ENCODE measurements at places on chromosomes 2 and 18. TPM values are rescaled to one million over a fixed set of nuclear protein-coding genes. Genes with fewer than 3 reads are reported as not detected.

DNA sequence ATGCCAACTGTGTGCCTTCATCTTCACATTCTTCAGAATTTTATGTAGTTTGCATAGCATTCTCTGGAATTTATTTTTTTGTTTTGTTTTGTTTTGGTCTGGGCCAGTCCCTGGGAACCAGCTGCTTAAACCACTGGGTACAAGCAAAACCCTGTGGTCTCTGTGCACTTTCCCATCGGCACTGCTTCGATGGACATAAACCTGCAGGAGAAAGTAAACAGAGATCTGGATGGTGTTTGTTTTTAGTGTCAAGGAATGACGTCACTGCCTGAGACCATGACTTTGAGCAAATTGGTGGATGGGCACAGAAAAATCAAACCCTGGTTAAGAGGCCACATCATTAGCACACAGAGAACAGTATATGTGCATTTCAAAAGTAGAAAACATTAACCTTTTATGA, 64.7 kb upstream of the RASGRP3 start:
- DNase-seq: peak; percentile 62

Gene GPC1
- total RNA-seq: 218 TPM

DNA sequence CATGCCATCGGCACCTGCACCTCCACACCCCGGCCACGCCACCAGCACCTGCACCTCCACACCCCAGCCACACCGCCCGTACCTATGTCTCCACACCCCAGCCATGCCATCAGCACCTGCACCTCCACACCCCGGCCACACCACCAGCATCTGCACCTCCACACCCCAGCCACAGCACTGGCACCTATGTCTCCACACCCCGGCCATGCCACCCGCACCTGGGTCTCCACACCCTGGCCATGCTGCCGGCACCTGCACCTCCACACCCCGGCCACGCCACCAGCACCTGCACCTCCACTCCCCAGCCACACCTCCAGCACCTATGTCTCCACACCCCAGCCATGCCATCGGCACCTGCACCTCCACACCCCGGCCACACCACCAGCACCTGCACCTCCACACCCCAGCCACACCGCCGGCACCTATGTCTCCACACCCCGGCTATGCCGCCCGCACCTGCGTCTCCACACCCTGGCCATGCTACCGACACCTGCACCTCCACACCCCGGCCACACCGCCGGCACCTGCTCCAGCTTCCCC, 390.3 kb upstream of the MYT1L start:
- no peak for DNase-seq

GRCh38 chr2:126990605-126991532, 92.2 kb downstream of the TEX51 start:
- no peak for DNase-seq

Measured in fibroblast of lung (primary cell).